Vagina (tissue), 2 donors: ENCODE measurements at places on chromosomes 6 and 20.

- no peak for DNase-seq
Measured at GRCh38 chr6:27176096-27176495, 71.4 kb upstream of the PRSS16 start.

- no peak for DNase-seq
Measured at GRCh38 chr6:161596807-161597520, 323.1 kb upstream of the AGPAT4 start.

DNA sequence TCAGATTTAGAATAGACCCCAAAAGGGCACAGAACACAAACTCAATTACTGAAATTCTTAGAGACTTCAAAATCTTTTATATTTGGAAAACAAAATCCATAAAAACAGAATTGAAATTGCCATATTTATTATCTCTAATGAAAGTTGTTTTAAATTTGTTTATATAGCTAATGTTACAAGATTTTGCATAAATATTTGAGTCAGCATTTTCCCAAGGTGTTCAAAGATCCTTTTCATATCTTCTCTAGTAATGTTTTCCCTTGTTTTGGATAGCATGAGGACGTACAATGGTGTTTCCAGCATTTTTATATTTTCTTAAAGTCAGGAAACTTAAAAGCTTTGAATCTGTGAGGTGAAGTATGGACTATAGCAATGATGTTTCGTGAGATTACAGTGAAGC lies 235.2 kb upstream of the EPHA7 start:
- DNase-seq, result no peak

DNA sequence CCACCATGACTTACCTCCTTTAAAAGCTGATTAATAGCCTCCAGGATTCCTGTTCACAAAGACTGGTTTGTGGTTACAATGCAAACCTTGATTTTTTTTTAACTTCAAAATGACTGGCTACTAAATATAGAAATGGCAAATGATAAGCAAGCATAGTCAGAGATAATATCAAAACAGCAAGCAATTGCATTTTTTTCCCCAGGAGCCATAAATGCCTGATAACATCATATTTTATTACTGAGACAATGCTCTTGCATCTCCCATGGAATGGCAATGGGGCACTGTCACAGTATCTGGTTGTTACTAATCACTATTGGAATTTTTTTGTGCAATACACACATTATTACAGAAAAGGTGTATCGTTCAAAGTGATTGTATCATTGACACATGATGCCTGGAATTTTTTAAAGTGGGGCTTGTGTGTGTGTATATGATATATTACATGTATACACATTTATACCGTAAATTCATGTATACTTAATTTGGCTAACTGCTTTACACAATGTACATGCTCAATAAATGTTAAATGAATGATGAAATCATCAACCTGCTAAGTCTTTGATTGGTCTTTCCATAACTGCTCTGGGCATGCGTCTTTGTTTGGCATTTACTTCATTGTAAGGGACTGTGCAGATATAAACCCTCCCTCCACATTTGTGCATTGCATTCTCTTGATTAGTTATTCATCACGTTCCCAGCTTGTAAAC lies 980 bp upstream of the SALL4 start:
- no peak for DNase-seq

DNA sequence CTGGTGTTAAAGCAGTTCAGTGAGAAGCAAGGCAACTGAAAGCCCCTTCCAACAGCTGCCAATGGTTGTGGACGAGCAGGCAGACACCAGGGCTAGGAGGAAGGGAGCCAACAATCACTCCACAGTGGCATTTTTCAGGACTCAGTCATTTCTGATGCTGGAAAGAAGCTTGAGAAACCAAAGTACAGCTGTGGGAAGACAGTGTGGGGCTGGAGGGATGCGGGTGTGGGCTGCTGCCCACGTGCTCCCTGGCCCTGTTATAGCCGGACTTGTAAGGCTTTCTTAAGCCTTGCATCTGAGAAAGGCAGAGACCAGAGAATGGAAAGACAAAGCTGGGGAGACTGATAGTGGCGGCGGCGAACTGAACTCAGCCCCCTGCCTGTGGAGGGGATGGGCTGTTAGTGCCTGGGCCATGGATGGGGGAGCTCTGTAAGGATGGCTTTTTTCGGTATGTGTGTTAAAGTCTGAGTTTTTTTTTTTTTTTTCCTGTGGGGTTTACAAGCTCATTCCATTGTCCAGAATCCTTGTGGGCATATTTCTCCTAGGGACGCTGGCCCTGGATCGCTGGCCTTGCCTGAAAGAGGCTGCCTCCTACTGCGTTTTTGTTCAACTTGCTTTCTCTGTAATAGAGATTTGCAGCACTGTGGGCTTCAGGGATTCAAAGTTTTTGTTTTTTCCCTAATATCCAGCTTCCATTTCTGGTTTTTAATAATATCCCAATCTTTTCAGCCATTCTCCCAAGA lies 91.7 kb downstream of the GJA10 start:
- no peak for DNase-seq

GRCh38 chr6:112879920-112880413 lies 532.8 kb downstream of the RFPL4B start:
- no peak for DNase-seq

GRCh38 chr6:141401168-141401567 lies 731.6 kb upstream of the GJE1 start:
- no peak for DNase-seq

DNA sequence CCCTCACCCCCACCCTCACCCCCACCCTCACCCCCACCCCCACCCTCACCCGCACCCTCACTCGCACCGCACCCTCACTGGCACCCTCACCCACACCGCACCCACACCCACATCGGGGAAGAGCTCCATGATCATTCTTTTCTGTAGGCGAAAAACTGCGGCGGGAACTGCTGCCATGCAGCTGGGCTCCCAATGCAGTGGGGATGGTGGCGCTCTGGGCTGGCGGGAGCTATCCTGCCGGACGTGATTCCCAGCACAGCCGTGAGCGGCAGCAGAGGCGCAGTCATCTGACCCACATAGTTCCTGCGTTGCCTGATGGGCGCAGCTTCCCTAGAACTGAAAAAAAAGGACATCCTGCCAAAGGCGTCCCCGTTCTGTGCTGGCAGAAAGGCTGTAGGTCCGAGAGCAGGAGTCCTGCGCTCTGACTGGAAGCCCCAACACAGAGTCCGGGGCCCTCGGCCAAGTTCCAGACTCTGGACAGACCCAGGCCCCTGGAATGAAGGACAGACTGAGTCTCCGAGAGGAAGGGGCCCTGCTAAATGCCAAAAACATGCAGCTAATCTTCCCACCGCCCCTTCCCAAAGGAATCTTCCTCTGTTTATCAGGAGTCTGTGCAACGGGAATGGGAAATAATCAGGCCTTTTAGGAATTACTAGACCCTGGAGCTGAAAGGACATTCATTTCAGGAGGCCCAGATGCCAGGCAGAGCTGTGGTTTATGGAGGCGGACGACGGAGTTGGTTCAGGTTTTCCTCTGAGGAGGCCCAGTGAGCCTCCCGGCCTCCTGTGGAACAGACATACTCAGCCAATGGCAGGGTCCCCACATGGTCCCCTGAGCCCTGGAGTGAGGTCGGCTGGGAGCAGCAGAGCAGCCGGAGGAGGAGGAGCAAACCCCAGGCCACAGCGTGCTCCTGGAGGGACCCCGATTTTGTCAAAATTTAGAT lies 14.1 kb upstream of the TCFL5 start:
- no peak for DNase-seq

DNA sequence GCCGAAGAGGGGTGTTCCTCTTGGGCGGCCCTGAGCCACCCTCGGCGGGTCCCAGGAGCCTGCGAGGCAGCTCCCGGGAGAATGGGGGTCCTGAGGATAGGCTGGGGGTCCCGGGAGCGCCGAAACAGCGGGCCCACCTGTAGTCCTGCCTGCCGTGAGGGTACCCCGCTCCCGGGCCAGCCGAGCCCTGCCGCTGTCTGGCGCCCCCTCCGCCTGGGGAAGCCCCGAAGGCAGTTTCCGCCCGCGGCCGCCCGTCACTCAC lies 280 bp downstream of the SPATA2 start:
- no peak for DNase-seq

DNA sequence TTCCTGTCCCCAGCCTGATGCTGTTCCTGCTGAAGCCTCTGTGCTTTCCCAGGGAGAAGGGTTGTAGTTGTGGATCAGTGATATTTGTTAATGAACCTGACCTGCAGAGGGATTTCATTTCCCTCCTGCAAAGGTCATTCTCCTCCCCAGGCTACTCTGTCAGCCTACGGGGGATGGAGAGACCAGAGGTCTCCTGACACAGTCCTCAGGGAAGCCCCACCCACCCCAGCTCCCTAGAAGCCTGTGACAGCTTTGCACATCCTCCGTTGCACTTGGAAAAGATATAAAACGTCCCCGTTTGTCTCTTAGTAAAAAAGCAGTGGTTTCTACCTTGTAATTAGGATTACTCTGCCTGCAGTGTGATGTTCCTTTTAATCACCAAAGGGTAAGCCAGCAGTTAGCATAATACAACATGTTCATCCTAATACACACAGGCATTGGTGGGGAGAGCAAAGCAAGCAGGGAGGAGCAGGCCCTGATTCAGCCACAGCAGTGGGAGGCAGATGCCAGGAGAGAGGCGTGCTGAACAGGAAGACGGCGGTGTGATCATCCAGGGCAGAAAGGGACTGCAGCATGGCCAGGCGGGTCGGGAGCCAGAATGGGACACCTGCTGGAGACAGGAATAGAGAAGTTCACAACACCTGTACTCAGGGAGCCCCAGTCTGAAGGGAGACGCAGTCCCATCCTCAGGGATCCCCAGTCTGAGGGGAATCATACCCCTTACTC lies 293.5 kb downstream of the LRFN2 start:
- no peak for DNase-seq

GRCh38 chr6:104789770-104790190 lies 69.9 kb downstream of the HACE1 start:
- no peak for DNase-seq

DNA sequence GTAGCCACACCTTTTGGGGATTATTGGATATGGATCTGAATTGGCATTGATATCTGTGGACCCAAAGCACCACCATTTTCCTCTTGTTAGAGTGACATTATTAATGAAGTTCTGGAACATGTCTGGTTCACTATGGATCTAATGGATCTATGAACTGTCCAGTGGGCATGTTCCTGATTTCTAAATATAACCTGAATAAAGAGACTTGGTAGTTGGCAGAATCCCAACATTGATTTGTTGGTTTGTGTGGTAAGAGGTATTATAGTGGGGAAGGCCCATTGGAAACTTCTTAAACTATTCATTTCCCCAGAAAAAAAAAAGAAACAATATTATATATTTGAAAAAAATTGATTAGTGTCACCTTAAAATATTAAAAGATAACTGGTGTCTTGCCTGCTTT lies 312.6 kb downstream of the HTR1B start:
- DNase-seq, result no peak

GRCh38 chr6:106745197-106745770 lies 115.9 kb downstream of the QRSL1 start:
- no peak for DNase-seq

DNA sequence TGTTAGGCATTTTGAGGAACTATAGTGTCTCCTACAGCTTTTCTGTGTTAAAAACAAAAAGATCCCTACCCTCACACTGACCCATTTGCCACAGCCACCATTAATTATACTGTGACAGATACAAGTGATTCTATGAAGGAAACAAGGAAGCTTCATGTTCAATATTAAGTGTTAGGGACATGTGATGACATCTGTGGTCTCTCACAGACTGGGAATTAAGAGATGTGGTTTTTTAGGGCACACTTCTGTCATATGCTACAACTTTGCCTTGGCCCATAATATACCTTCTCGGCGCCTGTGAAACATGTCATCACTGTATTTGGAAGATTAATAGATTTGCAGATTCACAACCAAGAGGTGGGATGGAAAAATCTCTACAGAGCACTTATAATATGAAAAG lies 102.9 kb upstream of the TCF21 start:
- no peak for DNase-seq

- no peak for DNase-seq
Measured at GRCh38 chr6:97064578-97064977, 140.1 kb downstream of the KLHL32 start.

DNA sequence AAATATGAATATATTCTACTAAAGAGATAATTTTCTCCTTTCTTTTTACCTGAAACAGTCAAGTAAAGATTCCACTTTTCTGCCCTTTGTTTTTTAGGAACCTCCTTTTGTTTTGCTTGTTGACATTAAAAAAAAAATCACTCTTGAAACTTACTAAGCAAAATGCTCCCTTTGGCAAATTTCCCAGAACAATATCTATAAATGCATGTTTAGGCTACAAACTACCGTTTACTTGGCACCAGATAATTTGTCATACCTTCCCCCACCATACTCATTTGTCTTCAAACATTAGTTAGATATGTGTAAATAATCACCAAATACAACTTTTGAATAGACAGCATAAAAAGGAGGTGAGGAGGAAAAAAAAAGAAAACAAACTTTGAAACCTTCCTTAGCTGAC lies 604.7 kb downstream of the RFPL4B start:
- DNase-seq, result no peak

DNA sequence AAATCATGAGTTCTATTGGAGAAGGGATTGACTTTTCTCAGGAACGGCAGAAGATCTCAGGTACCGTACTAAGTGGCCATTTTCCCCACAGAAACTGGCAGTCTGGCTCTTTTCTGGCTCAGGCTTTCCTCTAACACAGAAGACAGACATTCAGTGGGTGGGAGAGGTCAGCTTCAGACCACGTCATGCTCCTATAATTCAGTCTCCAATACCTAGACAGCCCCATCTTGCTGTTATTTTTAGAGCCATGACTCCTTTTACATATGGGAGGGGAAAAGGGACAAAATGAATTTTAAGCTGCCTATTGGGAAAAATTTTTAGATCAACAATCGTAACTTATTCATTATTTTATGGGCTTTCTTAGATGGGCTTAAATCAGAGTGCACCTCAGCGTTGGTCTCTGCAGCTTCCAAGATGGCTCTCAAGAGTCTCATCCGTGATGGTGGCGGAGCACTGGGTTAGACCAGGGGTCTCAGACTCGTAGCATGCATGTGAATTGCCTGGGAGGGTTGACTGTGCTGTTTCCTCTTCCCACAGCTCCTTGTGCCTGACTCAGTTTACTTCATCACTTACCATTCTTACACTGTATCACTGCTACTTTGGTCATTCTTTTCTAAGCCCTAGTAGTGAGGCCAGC lies 86.9 kb downstream of the TCP11 start:
- DNase-seq, result no peak

DNA sequence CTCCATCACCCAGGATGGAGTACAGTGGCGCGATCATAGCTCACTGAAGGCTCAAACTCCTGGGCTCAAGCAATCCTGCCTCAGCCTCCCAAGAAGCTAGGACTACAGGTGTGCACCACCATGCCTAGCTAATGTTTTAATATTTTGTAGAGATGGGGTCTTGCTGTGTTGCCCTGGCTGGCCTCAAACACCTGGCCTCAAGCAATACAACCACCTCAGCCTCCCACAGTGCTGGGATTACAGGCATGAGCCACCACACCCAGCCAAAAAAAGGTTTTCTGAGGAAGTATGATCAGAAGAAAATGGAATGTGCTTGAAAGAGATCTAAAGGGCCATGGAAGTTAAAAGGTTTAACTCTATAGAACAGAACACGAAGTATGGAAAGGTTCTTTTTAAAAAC lies 8.7 kb downstream of the RBBP9 start:
- no peak for DNase-seq

GRCh38 chr20:11814267-11814666 lies 103.4 kb upstream of the BTBD3 start:
- DNase-seq, result no peak

- DNase-seq, result no peak
Measured at GRCh38 chr20:61986762-61987321, 78.8 kb downstream of the TAF4 start.

- no peak for DNase-seq
Measured at GRCh38 chr6:148817689-148818088, 70.9 kb downstream of the UST start.
